NCI-H1092 treated with DMSO at 0.1 percent for 48 hours (cell line): ENCODE measurements at places on chromosomes 7 and 10.

- DNase-seq = no peak
Measured at GRCh38 chr7:1922870-1923236, 252.8 kb downstream of the ELFN1 start.

DNA sequence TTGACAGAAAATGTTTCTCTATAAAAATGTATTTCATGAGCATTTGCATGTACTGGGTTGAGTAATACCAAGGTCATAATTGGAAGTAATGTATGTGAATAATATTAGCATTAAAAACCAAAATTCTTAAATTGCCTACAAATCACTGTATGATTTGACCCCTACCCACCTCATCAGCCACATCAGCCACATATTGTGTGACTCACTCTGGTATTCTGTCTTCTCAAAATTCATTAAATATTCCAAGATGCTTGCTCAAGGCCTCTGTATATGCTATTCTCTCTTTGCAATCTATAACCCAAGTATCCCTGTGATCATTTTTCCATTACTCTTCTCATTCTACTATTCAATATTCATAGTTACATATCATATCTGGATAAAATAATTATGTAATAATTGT is 21.4 kb downstream of the POT1 start:
- no peak for DNase-seq

DNA sequence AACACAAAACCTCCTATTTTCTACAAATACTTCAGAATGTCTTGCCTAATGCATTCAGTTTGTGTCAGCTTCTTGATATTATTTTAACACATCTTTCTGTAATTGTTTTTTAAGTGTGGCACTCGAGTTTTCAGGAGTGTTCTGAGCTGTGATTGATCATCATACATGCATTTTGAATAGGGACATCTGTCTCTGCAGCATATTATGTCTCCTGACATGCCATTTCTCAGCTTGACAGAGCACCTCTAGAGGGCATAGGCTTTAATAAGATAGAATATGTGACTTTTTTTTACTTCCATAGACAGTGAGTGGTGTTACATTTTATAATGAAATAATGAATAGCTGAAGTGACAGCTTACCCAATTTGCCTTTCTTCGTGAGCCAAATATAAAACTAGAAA is 219.2 kb upstream of the HDAC9 start:
- no peak for DNase-seq

DNA sequence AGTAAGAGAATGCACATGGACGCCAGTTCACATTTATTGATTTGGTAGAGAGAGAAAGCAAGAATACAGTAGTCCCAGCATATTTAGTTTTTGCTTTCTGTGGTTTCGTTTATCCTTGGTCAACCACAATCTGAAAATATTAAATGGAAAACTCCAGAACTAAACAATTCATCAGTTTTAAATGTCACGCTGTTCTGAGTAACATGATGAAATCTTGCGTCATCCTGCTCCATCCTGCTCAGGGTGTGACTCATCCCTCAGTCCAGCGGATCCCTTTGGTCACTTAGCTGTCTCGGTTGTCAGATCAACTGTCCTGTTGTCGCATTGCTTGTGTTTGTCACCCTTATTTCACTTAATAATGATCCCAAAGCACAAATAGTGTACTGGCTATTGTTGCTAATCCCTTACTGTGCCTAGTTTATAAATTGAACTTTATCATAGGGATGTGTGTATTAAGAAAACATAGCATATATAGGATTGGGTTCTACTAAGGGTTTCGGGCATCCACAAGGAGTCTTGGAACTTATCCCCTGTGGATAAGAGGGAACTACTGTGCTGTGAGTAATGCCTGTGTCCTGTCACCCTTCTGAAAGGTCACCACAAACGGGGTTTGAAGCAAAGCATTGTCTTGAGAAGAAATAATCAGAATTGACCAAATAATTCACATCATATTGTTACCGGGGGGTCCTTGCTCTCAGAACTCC is 73.6 kb downstream of the OTUD1 start:
- no peak for DNase-seq

GRCh38 chr10:86500846-86501245 is 20.7 kb downstream of the WAPL start:
- no peak for DNase-seq

GRCh38 chr10:90179696-90180407 is 478.5 kb downstream of the KIF20B start:
- DNase-seq = no peak

DNA sequence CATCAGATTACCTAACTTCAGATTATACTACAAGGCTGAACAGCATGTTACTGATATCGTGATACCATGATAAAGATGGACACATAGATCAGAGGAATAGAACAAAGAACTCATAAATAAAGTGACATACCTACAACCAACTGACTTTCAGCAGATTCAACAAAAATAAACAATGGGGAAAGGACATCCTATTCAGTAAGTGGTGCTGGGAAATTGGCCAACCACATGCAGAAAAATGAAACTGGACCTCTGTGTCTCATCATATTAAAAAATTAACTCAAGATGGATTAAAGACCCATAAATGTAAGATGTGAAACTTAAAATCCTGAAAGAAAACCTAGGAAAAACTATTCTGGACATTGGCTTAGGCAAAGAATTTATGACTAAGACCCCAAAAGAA is 158.6 kb downstream of the ZEB1 start:
- no peak for DNase-seq

DNA sequence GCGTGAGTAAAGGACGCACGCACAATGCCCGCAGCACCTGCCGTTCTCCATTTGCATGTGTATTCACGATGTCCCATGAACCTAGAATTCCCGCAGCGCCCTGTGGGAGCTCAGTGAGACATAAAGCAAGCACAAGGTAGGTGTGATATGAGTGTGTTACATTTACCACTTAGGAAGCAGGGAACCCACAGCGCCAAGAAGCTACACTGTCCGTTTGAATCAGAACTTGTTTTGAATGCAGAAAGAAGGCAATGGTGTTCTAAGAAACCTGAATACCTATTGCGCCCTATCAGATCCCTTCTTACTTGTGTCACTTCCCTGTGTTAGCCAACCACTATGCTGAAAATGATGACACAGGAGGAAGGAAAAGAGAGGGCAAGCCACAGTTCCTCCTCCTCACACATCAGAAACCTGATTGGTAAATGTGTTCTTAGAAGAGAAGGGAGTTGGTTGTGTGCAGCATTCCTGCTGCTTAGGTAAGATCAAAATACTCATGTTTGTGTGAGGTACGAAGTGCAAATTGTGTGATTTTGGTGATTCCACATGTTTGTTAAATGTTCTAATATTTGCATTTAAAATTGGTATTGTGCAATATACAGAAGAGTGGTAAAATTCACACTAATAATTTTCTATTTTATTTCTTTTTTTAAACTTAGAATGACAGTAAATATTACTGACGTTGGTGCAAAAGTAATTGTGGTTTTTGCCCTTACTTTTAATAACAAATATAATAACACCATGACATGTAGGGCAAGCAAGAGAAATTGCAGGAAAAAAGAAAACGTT is 185.4 kb downstream of the SEC23IP start:
- no peak for DNase-seq

DNA sequence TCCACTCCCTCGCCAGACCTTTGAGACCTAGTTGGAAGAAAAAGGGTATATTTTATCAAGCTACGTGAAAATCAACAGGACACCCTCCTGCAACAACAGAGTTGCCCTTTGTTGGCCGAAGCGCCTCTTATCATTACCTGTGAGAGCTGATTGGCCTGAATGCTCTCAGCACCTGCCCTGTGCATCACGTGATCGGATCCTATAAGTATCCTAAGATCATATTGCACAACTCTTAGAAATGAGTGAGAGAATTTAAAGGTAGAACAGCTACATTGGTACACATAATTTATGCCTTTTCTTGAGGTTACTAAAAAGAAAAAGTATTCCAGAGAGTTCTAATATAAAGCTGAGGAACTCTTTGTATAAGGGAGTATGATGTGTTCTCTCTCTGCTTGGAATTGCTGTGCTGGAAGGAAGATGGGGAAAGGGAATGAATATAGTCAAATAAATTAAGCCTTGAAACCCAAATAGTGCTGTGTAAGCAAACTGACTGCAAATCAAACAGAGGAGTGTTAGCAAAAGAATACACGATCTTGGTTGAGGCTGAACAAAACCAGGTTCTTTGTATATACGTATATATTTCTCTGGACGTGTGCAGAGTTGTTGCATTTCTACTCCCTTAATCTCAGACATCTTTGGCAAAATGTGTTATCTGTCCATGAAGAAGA is 69.3 kb downstream of the LRRC4 start:
- DNase-seq = peak; percentile 16

- DNase-seq = no peak
Measured at GRCh38 chr7:26612742-26613141, 251.6 kb downstream of the SKAP2 start.

DNA sequence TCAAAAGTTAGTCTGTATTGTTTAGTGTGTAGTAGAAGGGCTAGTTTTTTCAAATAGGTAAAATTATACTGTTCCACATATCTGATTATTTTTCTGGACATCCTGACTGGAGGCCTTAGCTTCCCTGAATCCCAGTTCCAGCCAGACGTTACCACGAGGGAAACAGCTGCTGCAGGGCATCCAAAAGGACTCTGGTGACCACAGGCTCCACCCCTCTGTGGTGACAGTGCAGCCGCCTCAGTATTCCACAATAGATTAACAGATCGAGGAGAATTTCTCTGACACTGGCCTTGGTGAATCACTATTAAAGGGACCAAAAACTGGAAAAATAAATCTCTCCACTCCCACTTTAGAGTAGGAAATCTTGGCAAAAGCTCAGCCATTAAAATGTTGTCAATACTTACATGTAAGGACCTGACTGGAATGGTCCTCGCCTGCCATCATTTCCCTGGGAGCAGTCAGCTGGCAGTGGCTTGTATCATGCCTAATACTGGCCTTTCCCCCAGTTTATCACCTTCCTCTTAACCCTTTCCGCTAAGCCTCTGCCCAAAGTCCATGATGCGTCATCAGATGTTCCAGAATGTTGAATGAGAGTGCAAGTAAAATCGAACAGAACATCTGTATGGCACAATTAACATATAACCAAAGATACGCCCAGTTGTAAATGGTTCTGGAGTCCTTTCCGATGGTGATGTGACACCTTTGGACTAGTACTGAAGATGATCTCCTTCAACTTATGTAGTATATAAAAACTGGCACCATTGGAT is 31.6 kb downstream of the ENO4 start:
- no peak for DNase-seq

DNA sequence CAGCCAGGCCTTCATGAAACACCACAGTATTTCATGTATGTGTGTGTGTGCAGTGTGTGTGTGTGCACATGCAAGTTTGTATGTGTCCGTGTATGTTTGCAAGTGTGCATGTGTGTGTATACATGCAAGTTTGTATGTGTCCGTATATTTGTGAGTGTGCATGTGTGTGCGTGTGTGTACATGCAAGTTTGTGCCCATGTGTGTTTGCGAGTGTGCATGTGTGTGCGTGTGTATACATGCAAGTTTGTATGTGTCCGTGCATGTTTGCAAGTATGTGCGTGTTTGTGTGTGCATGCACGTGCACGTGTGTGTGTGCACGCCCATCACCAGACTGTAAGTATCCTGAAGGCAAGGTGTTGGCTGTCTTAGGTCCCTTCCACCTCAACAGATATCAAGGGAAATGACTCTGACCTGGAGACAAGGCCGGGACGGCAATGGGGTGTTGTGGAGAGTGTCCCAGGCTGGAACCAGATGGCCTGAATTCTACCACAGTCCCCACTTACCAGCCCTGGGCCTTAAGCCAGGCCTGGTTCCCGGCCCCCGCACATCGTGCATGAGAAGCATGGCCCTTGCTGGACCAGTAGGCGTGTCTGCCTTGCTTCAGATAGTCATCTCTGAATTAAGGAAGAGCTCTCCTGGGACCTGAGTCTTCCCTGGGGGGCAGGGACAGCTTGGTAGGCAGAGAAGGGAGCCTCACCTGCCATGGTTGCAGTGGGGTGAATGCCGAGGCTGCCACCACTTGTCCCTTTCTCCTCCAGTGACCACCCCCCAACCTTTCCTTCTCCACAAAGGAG is 140.0 kb downstream of the GRK5 start:
- no peak for DNase-seq
